ENCODE measurements at places on chromosomes 6 and 20.

DNA sequence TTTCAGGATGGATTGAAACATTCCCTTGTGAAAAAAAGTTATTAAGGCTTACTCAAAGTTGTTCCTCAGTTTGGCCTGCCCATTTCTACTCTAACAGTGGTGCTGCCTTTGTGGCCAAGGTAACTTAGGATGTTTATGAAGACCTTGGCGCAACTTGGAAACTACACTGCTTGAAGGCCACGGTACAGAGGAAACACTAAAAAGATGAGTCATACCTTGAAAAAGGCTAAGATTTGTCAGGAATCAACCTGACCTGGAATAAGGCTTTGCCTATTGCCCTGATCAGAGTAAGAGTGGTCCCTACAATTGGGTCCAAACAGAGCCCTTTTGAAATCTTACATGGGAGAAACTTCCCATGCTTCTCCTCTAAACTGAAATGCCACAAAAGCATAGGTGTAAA lies 119.9 kb upstream of the MOCS1 start:
- DNase-seq: no peak

DNA sequence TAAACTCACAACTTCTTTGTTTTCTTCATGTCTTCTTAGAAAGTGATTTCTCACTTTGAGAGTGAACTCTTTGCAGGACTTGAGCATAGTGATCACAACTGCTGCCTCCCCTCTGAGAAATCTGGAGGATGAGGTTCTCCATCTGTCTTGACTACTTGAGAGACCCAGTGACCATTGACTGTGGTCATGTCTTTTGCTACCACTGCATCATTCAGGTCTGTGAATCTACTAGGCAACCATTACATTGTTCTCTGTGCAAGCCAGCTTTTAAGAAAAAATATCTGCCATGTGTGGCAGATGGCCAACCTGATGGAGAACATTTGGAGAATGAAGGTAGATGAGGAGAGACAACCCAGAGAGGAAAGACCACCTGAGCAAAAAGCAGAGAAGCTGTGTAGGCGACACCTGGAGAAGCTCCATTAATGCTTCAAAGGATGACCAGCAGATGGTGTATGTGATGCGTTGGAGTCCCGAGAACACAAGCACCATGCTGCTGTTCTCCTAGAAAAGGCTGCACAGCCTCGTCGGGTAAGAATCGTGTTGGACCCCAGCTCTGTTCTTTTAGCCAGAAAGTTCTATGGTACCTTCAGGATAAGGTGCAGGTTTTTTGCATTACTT lies 25.1 kb upstream of the TRIM26 start:
- DNase-seq: no peak

- no peak for DNase-seq
These were observed 106.6 kb downstream of the DLL1 start for GRCh38 chr6:170184316-170184715.

DNA sequence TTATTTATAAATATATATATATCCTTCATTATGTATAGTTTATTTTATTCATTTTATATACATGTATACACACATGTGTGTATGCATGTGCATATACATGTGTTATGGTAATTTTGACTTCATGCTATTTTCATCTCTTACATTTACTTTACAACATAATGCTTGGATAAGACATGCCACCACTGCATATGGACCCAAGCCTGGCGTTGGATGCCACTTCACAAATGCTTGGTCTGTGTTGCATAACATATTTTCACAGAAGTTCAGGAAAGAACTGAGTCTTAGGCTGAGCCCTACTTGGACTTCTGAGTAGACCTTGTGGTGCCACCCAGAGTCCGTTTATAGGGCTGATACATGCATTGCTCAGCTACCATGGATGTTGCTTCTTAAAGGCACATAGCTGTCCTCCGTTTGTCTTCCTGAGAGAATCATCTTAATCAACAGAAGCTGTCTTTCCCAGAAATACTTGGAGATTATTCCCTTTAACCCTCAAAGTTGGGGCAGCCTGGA lies 337.8 kb downstream of the BTBD3 start:
- DNase-seq: no peak

DNA sequence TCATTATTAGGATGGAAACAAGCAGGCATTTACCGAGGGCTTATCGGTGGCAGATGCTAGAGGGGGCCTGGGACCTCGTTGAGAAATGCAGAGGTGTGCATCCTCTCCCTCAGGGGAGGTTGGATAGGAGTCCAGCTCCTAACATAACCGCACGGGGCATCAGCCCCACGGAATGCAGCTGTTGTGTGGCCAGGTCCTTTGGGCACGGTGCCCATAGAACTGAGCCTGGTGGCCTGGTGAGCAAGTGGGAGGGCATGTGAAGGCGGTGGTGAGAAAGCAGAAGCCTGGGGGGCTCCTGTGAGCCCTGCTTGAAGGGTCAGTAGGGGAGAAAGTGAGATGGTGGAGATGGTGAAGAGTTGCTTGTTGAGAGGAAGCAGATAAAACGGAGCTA lies 143.7 kb downstream of the CDH26 start:
- no peak for DNase-seq

DNA sequence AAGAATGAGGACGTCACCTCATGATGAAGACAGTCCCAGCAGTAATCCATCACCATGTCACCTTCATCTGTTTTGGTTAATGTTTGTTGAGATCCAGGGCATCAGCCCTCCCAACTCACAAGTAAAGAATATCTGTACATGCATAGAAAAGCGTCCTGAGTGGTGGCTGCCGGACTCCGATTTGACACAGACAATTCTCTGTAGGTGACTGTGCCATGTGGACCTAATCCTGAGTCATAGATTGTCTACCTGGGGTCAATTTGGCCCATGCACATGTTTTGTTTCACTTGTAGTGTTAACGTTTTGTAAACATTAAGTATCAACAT lies 168.4 kb upstream of the UST start:
- DNase-seq: no peak

DNA sequence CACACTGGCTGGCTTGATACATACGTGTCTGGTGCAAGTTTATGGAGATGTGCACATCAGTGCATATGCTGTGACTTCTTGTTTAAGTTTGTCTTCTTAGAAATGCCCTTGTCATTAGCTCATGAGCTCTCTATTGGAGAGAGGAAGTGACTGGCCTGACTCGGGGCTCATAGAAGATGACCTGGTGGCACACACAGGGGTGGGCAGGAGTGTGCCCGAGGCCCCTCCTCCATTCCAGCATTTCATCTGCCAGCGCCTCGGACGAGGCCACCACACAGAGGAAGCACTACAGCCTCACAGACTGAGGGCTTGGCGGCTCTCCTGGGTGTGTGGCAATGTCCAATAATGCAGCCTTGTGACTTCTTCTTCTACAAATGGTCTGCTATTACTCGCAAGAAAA lies 109.7 kb downstream of the FAM120B start:
- DNase-seq: no peak

GRCh38 chr20:43681991-43682410 lies 15.1 kb downstream of the MYBL2 start:
- DNase-seq: no peak

DNA sequence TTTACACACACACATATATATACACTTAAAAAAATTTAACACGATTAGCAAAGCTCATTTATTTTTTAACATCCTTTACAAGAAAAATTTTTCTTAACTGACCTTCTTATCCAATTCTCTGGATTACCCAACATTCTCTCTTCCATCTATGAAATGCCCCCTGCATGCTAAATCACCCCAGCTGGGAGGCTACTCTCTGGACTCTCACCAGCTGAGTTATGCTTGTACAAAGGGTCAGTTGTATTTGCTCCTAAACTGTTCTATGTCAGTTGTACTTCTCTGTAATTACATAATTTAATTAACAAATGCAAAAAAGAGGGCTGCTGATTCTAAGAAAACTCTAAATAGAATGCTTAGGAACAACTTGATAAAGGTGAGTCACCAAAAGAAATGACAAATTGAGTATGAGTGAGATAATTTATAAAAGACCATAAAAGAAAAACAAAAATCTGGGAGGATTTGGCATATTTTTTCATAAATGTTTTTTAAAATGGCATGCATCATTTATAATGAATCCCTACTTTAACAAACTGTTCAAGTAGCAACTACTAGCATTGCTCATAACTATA lies 120.5 kb downstream of the KIF13A start:
- DNase-seq: no peak

GRCh38 chr6:15593798-15594197 lies 69.0 kb downstream of the DTNBP1 start:
- no peak for DNase-seq

- DNase-seq: no peak
These were observed 22.6 kb downstream of the FERMT1 start for GRCh38 chr20:6100246-6100645.

- DNase-seq: no peak
These were observed at the start of gene SFTA2 for GRCh38 chr6:30931969-30932645. SFTA2 (minus strand) TSS chr6:30932170; CDS start chr6:30932096, 74 bp downstream.

- no peak for DNase-seq
These were observed 193.3 kb downstream of the SASH1 start for GRCh38 chr6:148535976-148536375.

- no peak for DNase-seq
These were observed 55.3 kb upstream of the FAM83D start for GRCh38 chr20:38870733-38871559.

GRCh38 chr20:46113113-46113470 lies 5.0 kb upstream of the CD40 start:
- DNase-seq: no peak

DNA sequence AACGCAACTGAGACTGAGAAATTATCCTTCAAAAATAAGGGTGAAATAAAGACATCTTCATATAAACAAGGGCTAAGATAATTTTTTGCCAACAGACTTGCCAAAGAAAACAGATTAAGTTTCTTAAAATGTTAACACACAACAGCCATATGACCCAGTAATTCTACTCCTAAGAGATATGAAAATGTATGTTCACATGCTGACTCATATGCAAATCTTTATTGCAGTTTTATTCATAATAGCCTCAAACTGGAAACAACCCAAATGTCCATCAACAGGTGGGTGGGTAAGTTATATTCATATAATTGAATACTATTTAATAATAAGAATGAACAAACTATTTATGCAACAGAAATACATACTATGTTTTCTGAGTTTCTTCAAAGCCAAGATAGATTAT lies 140.1 kb downstream of the REV3L start:
- no peak for DNase-seq

GRCh38 chr6:219019-219570 lies 73.2 kb upstream of the DUSP22 start:
- DNase-seq: no peak

DNA sequence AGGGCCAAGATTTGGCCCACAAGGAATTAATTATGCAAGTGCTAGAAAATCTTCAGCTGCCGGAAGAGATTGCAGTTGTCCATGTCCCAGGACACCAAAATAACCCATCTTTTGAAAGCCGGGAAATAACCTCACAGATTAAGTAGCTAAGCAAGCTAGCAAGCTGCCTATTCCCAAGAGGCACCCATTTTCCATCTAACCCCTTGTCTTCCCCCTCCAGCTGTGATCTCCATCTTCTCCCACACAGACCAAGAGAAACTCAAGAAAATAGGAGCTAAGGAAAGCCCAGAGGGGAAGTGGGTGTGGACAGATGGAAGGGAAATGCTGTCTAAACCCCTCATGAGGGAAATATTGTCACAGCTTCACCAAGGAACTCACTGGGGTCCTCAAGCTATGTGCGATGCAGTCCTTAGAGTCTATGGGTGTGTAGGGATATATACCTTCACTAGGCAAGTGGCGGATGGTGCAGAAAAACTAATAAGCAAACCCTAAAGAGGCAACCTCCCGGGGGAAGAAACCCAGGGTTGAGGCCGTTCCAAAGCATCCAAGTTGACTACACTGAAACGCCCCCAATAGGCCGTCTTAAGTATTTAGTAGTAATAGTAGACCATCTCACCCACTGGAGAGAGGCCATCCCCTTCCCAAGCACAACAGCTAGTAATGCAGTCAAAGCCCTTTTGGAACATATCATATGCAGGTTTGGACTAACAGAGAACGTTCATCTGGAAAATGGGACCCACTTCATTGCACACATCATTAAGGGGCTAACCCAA lies 64.3 kb upstream of the PRSS16 start:
- no peak for DNase-seq

DNA sequence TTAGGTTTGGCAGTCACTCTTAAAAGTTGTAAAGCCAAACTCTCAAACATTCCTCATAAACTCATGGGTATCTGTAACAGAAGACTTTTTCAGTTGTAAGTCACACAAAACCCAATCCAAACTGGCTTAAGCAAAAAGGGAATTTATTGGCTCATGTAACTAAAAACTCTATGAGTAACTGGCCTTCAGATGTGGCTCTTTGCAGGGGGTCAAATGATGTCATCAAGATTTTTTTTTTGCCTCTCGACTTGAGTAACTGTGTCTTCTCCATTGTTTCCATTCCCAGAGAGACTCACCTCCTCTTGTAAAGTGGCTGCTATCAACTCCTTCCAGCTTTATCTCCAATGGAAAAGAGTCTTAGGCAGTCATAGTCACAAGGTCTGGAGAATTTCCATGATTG lies 645.0 kb downstream of the DHX35 start:
- no peak for DNase-seq

DNA sequence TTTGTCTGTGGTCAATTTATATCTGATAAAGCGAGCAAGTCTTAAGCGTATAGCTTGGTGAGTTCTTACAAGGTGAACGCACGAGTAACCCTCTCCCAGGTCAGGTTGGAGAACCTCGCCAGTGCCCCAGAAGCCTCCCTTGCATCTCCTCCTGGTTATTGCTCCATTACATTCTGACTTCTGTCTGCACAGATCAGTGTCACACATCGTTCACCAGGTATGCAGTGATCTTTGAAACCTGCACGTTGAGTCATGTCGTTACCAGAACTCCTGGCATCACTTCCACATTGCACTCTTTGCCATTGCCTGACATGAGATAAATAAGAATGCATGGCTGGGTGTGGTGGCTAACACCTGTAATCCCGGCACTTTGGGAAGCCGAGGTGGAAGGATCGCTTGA lies 44.2 kb downstream of the AKAP12 start:
- DNase-seq: no peak

- DNase-seq: no peak
These were observed 73.9 kb downstream of the MDN1 start for GRCh38 chr6:89745716-89746115.

DNA sequence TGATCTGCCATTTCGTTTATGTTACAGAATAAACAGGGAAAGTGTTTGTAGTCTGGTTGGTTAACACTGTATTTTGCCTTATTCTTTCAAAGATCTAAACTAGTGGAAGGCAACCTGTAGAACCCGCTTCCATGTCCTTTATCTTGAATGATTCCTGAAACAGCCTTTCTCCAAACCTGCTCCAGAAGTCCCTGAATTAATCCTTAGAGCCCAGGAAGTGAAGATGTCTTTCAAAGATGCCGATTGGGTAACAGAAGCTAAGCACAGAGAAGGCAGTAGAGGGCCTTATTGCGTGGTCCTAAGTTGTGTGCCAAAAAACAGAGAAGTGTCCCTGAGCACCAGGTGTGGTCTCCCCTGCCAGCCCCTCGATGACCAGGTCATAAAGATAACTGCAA lies 19.2 kb upstream of the ZSCAN16 start:
- DNase-seq: no peak

GRCh38 chr20:25017257-25017803 lies 24.8 kb upstream of the APMAP start:
- DNase-seq: no peak

All from CD4-positive, alpha-beta T cell (primary cell).